Regular cardiac myocyte (primary cell): ENCODE measurements at places on chromosomes 16 and 17. TPM values are rescaled to one million over a fixed set of nuclear protein-coding genes. Genes with fewer than 3 reads are reported as not detected.

Gene TMEM235
- not detected in 2 replicates for total RNA-seq

Gene ADPRM
- total RNA-seq = 9.8 and 18.9 TPM in 2 replicates

Gene ABCA10
- total RNA-seq = 0.77 and 3.9 TPM in 2 replicates

Gene DNAH17
- total RNA-seq = 0.28 TPM in 1 of 2 replicates, not detected in the other

Gene NPIPA5
- not detected in 2 replicates for total RNA-seq

Gene ATF7IP2
- total RNA-seq = 1.2 and 3.7 TPM in 2 replicates

Gene DPEP3
- not detected in 2 replicates for total RNA-seq

Gene MILR1
- 6.5 and 7.0 TPM in 2 replicates for total RNA-seq

Gene NUDT7
- 3.6 and 3.7 TPM in 2 replicates for total RNA-seq

Gene KRTAP4-9
- not detected in 2 replicates for total RNA-seq

Gene NEK8
- total RNA-seq = 2.1 and 2.3 TPM in 2 replicates

Gene MKS1
- 10.4 and 13.8 TPM in 2 replicates for total RNA-seq

Gene FCSK
- total RNA-seq = 5.2 and 7.0 TPM in 2 replicates

Gene ALDOC
- total RNA-seq = 46.6 and 129 TPM in 2 replicates

Gene KRT17
- 1.9 and 7.0 TPM in 2 replicates for total RNA-seq

Gene ALKBH5
- total RNA-seq = 168 and 201 TPM in 2 replicates

Gene CDC27
- 94.7 and 145 TPM in 2 replicates for total RNA-seq

Gene LGALS9
- total RNA-seq = 1.2 and 2.5 TPM in 2 replicates

Gene FMNL1
- total RNA-seq = 0.38 and 2.8 TPM in 2 replicates

Gene SLC52A1
- total RNA-seq = 0.28 TPM in 1 of 2 replicates, not detected in the other

Gene IRX5
- total RNA-seq = 1.7 TPM in 2 replicates

Gene OR2C1
- under 0.01 and 0.19 TPM in 2 replicates for total RNA-seq

Gene NDRG4
- 7.0 and 7.3 TPM in 2 replicates for total RNA-seq

Gene SLC25A10
- total RNA-seq = 5.6 and 17.8 TPM in 2 replicates

Gene HLF
- total RNA-seq = under 0.01 TPM in 1 of 2 replicates, not detected in the other

Gene ERBB2
- total RNA-seq = 22.6 and 26.8 TPM in 2 replicates

Gene PABPN1L
- not detected in 2 replicates for total RNA-seq

Gene DNAH9
- total RNA-seq = not detected in 2 replicates

Gene TBC1D3G
- total RNA-seq = not detected in 2 replicates

Gene HEXIM2
- total RNA-seq = 7.6 and 7.7 TPM in 2 replicates

Gene ABCC11
- total RNA-seq = 0.38 and 0.56 TPM in 2 replicates

Gene APPBP2
- 36.4 and 41.7 TPM in 2 replicates for total RNA-seq

Gene TK1
- 18.6 and 198 TPM in 2 replicates for total RNA-seq

Gene HYDIN
- total RNA-seq = under 0.01 and 0.28 TPM in 2 replicates

Gene CES5A
- not detected in 2 replicates for total RNA-seq

Gene SCNN1G
- total RNA-seq = not detected in 2 replicates

Gene RMI2
- total RNA-seq = 4.5 and 13.4 TPM in 2 replicates

Gene GAS2L2
- 0.28 TPM in 1 of 2 replicates, not detected in the other for total RNA-seq

Gene TMC5
- not detected in 2 replicates for total RNA-seq

Gene TOX3
- total RNA-seq = under 0.01 TPM in 1 of 2 replicates, not detected in the other

Gene SLFN14
- not detected in 2 replicates for total RNA-seq

Gene CCL13
- total RNA-seq = 4.8 TPM in 1 of 2 replicates, not detected in the other
